Spinal cord (tissue), 10 donors: ENCODE measurements at places on chromosomes 16 and 17.

DNA sequence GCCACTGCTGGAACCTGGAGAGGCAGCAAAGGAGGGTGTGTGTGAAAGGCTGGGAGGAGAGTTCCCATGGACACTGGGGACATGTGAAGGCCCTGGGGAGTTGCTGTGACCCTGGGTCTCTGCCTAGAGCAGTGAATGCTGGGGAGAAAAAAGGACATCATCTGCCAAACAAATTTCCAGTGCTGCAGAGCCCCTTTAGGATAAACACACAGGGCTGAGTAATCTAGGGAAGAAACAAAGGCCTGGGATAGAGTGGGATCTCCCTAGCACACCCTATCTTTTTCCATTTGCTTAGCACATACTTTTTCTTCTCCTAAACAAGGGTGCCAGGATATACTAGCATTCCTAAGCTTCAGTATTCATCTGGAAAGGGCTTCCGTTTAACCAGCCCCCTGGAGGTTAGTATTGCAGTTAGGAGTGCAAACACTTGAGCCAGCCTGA, 3.3 kb upstream of the HIGD1B start:
- DNase-seq: no peak

- no peak for DNase-seq
Observed at GRCh38 chr16:48901712-48902374, 291.9 kb upstream of the N4BP1 start.

DNA sequence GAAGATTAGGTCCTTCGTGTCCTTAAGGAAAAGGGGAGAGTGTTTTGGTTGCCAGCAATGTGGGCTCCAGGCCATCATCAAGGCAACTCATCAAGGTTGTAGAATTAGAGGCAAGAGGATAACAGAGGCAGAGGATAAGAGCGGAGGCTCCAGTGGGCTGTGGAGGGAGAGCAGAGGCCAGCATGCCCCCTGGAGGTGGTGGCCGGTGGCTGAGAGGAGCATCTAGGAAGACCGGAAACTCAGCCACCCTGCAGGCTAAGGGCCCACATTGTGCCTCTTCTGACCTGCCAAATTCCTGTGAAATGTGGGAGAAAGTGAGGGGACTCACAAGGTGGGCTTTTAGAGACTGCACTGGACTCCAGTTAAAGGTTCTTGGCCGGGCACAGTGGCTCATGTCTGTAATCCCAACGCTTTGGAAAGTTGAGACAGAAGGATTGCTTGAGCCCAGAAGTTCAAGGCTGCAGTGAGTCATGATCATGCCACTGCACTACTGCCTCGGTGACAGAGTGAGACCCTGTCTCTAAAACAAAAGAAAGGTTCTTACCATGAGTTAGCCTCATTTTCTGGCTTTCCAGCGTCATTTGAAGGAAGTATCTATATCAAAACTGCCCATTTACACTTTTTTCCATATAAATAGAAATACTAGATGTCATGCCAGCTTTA, 62.7 kb upstream of the ADORA2B start:
- no peak for DNase-seq

GRCh38 chr16:1914084-1914608, 4.1 kb downstream of the HS3ST6 start:
- no peak for DNase-seq

DNA sequence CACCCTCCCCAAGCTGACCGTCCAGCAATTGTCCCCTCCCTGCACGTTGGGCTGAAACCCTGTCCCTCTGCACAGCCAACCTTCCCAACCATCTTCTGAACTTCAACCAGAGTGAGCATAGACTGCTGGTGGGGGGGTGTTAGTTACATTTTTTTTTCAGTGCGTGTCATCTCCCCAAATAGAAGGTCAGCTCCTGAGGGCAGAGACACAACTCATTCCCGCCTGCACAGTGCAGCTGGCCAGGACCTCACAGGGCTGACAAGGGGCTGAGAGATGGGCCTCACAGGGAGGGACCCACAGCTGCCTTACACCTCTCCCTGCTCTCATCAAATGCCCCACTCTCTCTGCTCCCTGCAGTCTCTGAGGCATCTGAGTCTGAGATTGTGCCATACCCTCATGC, 8.4 kb downstream of the SRL start:
- DNase-seq: no peak

GRCh38 chr17:59641799-59642484, 22.2 kb downstream of the CLTC start:
- no peak for DNase-seq

- peak; percentile 89 for DNase-seq
Observed at GRCh38 chr17:64505340-64506200, 519 bp downstream of the DDX5 start.

- no peak for DNase-seq
Observed at GRCh38 chr17:30414486-30414885, 35.8 kb downstream of the CPD start.

DNA sequence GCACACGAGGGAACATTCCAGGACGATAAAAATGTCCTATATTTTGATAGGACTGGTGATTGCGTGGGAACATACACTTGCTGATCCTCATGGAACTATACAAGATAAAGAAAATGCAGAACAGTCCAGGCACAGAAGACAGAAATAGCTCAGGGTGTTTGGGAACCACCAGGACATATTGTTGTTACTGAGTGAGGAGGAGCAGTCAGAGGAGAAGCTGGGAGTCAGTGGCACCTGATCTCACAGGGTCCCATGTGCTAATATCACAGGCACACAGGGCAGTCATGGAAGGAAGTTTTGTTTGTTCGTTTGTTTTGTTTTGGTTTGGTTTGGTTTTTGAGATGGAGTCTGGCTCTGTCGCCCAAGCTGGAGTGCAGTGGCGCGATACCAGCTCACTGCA, 5.7 kb downstream of the PLD2 start:
- DNase-seq: no peak

- DNase-seq: no peak
Observed at GRCh38 chr16:50165473-50165872, 12.4 kb downstream of the TENT4B start.

GRCh38 chr16:88743693-88744576, 37.6 kb downstream of the CTU2 start:
- DNase-seq: no peak

GRCh38 chr17:38459567-38459966, 31.3 kb downstream of the ARHGAP23 start:
- DNase-seq: no peak

DNA sequence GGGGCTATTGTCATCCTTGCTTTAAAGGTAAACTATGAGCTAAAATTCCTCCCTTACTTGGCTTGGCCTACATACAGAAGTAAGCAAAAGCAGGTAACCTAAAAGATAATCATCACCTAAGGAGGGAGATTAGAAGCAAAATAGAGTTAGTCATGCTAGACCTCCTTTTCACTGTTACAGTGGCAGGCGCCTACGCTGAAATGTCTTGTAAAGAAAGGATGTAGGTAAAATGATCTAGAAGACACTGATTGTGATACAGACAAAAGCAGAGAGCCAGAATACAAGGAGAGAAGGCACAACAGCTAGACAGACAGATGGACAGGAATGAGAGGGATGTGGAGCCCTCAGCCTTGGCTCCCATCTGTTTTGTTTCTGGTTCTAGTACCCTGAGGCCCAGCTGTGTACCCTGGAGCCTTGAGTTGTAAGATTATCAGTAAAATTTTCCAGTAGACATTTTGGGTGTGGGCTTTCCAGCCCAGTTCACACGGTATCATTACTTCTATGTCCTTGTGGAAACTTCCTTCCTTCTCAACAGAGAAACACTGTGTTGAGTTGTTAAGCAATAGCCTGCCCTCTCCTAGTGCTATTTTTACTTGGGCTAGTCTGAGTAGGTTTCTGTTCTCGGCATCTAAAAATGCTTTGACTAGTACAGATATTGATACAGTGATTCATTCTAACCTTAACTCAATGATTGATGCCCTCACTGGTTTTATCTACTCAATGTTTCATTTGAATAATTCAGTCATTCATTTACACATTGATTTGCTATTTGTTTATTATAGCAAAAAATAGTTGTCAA, 7.7 kb upstream of the C16orf78 start:
- DNase-seq: no peak
